Psoas muscle (tissue), 8 donors: ENCODE measurements at places on chromosomes 2 and 18.

DNA sequence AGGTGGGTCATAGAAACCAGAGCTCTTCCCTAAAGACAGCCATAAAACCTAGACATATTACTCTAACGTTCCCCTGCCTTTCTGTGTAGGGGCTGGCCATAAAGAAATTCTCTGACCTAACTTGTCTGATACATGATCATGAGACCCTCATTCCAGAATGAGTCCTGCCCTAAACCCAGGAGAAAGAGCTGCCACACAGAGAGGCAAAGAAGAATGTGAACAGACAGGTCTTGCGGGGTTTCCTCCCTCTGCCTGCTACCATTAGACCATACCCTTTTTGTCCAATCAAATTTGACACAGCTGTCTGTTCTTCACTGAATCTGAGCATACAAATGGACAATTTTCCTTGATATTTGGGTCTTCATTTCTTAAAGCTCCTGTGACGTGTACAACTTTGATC is 198.8 kb upstream of the LHCGR start:
- DNase-seq, result no peak

DNA sequence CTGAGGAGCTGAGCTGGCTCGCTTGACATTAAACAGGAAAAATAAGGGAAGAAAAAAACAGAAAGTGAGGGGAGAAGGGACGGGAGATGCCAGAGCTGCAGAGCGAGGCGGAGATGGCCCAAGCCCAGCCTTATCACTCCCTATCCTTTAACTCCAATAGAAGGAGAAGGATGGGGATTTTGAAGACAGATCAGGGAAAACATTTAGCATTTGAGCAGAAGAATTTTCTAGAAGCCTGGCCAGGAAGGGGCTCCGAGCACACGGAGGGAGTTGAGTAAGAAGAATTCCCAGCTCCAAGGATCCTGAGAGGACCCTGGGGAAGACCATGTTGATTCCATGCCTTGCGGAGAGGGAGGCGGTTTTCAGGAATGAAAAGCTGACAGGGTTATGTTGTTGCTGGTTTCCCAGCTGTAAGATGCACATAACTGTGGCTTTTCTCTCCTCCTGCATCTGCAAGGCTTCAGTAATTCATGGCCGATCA is 35.6 kb downstream of the TWIST2 start:
- DNase-seq, result no peak

GRCh38 chr2:10717628-10718027 is 3.8 kb upstream of the ATP6V1C2 start:
- DNase-seq, result no peak

DNA sequence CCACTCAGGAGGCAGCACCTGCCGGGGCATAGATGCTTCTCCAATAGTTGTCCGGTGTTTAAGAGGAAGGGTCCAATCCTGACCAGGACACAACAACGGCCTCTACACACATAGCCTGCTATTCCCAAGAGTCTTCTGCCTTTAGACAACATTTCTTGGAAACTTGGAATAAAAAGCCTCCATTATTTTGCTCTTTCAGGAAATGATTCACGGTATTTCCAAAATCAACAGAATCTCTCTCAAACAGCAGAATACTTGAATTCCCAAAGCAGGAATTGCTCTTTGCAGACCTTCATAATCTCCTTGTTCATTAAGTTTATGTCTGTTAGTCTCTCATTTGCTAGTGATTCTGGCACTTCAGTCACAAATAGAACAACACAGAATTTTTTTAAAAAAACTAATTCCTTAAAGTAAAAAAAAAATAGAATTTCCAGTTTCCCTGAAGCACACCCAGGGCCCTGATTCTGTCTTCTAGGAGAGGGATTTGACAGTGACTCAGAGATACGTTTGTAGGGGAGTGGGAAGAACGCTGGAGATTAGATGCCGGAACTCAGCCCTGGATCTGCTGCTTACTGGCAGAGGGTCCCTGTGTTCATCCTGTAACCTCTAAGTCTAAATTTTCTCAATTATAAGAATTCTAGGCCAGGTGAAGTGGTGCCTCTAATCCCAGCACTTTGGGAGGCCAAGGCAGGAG is 74.7 kb downstream of the NAB1 start:
- DNase-seq, result no peak
